Left cardiac atrium (tissue), 4 donors: ENCODE measurements at places on chromosomes 12 and 14. TPM values are rescaled to one million over a fixed set of nuclear protein-coding genes. Genes with fewer than 3 reads are reported as not detected.

DHRS2 gene
- total RNA-seq, result not detected

PZP gene
- 0.68 TPM for total RNA-seq

SLC17A8 gene
- not detected for total RNA-seq

WNT5B gene
- 5.0 TPM for total RNA-seq

SPIC gene
- not detected for total RNA-seq

FOXN3 gene
- total RNA-seq, result 115 TPM

ANKRD33 gene
- not detected for total RNA-seq

ARID4A gene
- 22.9 TPM for total RNA-seq

CLEC6A gene
- not detected for total RNA-seq

DNAH10 gene
- 0.03 TPM for total RNA-seq

BCL11B gene
- 0.29 TPM for total RNA-seq

OR4E2 gene
- not detected for total RNA-seq

DNA sequence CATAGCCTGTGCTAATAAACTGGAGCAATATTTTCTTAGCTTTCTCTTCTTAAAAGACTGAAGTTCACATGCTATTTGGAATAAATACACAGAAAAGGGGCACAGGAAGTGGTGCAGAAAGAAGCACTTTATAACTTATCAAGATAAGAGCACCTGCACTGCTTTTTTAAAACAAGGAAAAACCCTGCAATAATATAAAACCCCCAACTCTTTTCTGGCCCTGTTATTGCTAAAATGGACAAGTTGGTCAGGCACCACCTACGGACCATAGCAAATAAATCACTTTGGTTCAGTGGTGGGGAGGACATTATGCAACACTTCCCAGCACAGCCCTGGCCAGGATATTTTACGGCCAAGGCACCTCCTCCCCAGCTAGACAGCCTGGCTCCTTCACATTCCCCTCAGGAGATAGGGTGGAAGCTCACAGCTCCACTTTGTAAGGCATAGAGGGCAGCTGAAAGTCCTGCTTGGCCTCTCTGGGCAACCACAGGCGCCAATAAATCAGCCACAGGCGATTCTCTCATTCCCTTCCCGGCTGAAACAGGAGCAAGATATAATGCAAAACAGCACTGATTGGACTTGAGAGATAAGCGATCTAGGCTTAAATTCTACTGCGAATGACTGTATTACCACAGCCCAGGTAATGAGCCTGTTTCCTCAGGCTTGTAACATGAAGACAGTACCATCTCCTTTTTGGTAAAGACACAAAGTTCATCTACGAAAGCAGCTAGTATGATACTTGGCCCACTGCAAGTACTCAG, 2.0 kb downstream of the ZBTB25 start:
- DNase-seq, result peak; percentile 73

GRCh38 chr14:105873870-105874512, 347.6 kb downstream of the TMEM121 start:
- DNase-seq, result no peak

DNA sequence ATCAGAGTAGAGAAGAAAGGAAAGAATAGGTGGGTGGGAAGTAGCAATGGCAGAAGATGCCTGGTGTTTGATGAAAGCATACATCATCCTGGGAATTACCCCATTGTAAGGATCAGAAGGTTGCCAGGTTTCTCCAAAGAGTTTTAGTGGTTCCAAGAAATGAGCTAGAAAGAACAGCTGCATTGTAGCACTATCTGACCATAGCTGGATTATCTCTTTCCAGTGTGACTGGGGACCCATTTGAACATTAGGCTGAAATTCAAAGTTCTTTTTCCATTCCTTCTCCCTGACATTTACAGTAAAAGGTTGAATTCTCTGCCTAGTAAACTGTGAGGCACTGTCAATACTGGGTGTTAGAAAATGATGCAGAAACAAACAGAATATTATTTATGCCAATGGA, 244.4 kb downstream of the GALC start:
- no peak for DNase-seq

- no peak for DNase-seq
Observed at GRCh38 chr12:96260231-96260630, 66.1 kb downstream of the ELK3 start.

DNA sequence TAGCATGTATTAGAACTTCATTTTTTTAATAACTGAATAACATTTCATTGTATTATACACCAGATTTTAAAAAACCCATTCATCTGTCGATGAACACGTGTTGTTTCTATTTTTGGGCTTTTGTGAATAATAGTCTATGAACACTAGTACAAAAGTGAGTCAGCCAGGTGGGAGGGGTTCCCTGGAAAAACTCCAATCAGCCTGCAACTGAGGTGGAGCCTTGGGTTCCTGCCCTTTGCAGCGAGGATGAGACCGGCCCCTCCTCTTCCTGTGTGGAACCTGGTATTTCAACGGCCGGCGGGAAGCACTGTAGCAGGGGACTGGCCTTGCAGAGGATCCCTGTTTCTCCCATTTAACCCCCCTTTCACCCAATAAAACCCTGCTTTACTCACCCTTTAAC, 56.1 kb downstream of the LMNTD1 start:
- no peak for DNase-seq

DNA sequence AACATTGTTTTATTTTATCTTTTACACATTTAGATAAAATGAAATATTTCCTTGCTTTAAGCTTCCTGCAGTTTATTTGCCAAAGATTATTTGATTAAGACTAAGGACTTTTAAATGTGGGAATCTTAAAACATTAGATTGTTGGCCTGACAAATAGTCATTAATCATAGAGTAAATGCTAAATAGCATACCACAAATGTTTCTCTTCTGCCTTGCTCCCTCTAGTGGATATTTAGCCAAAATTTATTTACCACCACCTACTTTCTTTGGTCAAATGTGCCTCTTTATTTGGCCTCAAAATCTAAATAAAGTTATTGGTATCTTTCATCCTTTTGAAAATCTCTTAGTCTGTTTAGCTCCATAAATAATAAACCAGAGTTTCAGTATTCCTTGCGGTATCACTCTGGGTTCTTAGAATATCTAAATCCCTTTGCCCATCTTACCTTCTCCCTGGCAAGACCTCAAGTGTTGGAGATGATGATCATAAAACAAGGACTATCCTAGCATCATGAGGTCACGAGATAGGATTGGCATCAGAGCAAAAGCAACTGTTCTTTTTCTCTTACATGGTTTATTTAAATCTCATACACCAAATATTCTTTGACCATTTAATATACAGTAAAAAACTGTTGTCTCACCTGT, 150.6 kb upstream of the AEBP2 start:
- no peak for DNase-seq

GRCh38 chr12:12406762-12407161, 49.9 kb downstream of the BORCS5 start:
- no peak for DNase-seq

DNA sequence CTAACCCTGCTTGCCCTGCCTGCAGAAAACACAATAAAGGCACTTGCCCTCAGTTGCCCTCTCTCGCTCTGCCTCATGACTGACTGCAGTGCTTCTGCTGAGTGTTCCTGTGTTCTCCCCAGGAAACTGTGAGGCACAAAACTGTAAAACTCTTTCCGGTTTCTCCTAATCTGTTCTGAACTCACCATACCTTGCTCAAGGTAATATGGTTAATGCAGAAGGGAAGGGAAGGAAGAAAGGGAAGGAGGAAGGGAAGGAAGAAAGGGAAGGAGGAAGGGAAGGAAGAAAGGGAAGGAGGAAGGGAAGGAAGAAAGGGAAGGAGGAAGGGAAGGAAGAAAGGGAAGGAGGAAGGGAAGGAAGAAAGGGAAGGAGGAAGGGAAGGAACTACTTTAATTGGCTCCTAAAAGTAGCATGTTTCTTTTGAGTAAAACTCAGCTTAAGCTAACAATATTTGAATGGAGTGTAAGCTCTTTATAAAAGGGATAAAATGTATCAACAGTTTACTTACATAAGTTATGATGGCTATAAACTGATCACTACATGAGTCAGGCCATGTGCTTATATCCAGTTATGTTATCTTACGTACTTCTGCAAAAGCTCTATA, 334.0 kb upstream of the CLEC14A start:
- no peak for DNase-seq

DNA sequence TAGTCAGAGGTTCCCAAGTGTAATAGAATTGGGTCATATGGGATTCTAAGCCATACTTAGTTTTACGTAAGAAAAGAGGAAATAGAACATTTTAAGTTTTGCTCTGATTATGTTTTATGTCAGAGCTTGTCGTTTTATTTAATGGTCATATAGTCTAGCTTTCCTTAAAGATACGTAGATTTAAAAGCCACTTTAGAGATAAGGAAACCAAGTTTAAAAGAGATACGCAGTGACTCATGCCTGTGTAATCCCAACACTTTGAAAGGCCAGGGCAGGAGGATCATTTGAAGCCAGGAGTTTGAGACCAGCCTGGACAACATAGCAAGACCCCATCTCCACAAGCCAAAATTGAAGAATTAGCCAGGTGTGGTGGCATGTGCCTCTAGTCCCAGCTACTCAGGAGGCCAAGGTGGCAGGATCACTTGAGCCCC, 19.5 kb downstream of the MAPK1IP1L start:
- no peak for DNase-seq

DNA sequence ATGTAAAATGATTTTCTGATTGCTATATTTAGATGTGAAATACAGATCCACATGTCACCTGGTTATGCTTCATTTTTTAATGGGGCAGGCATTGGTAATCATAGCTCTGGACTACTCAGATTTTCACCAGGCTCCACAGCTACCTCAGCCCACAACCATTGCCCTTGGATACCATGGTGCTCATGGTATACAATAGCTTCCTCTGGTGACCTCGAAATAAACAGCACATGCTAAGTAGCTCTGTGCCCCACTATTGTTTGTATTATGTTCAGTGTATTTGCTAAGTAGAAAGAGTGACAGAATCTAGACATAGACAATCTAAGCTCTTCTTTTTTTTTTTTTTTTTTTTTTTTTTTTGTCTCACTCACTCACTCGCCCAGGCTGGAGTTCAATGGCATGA, 274.4 kb upstream of the USP15 start:
- DNase-seq, result no peak

GRCh38 chr12:107775093-107775721, 703 bp downstream of the ASCL4 start:
- DNase-seq, result no peak

GRCh38 chr14:74898694-74899093, 17.0 kb downstream of the DLST start:
- DNase-seq, result no peak

GRCh38 chr12:109178532-109178931, 62.1 kb downstream of the ACACB start:
- DNase-seq, result no peak

DNA sequence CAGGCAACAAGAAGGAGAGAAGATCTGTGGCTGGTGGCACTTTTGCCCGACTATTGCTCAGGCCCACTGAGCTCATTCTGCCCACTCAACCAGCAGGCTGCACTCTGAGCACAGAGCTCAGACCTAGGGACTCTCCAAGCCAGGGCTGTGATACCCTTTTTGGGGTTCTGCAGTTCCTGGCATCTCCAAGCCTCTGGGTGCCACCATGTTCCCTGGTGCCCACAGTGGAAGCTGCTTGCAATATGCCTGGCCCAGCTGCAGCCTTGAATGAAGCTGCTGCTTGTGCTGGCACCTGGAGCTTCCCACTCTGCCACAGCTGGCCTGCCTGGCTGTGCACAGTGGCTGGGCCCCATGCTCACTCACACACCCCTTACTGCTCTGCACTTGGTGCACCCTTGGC, 236.1 kb downstream of the ADGRD1 start:
- no peak for DNase-seq

- no peak for DNase-seq
Observed at GRCh38 chr14:69487771-69488170, 3.2 kb downstream of the PLEKHD1 start.

DNA sequence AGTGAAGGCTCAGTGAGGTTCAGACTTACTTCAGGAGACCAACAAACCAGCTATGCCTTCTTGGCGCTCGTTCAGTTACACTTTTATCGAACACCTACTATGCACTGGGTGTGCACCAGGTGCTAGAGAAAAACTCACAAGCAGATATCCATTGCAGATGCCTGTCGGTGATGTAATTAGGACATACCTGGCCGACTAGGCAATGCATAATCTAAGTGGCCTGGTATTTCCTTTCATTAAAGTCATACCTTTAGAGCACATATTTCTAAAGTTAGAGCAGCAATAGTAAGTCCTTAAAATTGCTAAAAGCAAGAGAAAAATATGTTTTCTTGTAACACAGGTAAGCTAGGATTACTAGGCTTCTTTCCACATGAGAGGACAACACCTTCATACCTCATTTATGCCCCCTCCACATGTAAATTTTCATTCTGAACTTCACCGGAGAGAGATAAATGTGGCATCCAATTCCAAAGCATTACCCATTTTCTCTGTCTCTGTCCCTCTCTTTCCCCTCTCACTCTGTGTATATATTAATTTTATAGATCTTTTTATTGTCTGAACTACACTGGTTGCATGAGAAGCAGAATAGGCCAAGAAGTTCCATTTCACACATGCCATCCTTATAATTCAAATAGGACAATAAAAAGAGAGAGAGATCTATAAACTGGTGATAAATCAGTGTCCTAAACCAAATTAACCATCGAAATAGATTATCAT, 242.2 kb downstream of the SPTSSA start:
- DNase-seq, result no peak

- DNase-seq, result no peak
Observed at GRCh38 chr12:51971679-51972421, 20.4 kb downstream of the ACVR1B start.

DNA sequence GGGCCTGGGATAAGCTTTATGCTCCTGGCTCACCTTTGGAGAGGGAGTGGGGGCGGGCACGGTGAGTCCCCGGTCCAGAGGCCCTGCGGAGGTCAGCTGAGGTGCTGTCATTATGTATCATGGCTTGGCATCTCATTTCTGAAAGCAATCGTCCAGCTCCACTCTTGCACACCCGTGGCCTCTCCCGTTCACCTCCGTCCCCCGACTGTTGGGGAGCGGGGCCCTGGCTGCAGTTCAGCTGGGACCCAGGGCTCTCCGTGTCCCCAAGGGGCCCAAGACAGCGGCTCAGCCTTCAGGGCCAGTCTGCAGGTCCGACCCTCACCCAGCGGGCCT, 10.6 kb downstream of the BMP4 start:
- no peak for DNase-seq

- no peak for DNase-seq
Observed at GRCh38 chr14:72443256-72443655, 450.6 kb downstream of the DPF3 start.

DNA sequence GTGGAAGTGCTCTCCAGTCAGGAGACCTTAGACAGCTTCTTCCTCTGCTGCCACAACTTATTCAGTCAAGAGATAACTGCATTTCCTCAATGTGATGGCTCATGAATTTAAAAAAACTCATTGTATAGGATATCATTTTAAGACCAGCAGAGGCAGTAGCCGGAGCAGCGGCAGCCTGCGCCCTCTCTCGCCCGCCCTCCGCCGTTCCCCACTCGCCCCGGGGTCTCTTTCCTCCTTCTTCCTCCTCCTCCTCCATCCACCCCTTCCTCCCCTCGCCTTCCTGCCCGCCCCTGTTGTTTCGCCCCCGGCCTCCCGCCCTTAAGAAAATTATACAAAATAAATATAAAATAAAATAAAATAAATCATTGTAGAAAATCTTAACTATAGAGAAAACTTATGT, 687.6 kb downstream of the FLRT2 start:
- no peak for DNase-seq

- DNase-seq, result peak; percentile 29
Observed at GRCh38 chr12:47636908-47637780, 68.7 kb downstream of the RPAP3 start.

GRCh38 chr14:63039866-63040265, 5.4 kb downstream of the KCNH5 start:
- DNase-seq, result no peak

GRCh38 chr12:106044773-106045172, 94.0 kb downstream of the NUAK1 start:
- DNase-seq, result no peak
